ENCODE measurements at places on chromosomes 6 and 20. TPM values are rescaled to one million over a fixed set of nuclear protein-coding genes. Genes with fewer than 3 reads are reported as not detected.

The HSPA1L gene
- 0.55 TPM for polyA plus RNA-seq

The RBBP8NL gene
- polyA plus RNA-seq, result not detected

The PTCRA gene
- polyA plus RNA-seq, result 0.55 TPM

The SLC52A3 gene
- not detected for polyA plus RNA-seq

The IFNGR1 gene
- polyA plus RNA-seq, result 372 TPM

The KCNK15 gene
- polyA plus RNA-seq, result 0.03 TPM

The ENPP4 gene
- 1.1 TPM for polyA plus RNA-seq

The RHAG gene
- polyA plus RNA-seq, result not detected

The SLC26A8 gene
- 1.5 TPM for polyA plus RNA-seq

The CTCFL gene
- polyA plus RNA-seq, result not detected

The IL17F gene
- not detected for polyA plus RNA-seq

The MATN4 gene
- polyA plus RNA-seq, result not detected

The C6orf15 gene
- not detected for polyA plus RNA-seq

The CABLES2 gene
- polyA plus RNA-seq, result 4.0 TPM

The SH3BGRL2 gene
- 0.28 TPM for polyA plus RNA-seq

The MICAL1 gene
- polyA plus RNA-seq, result 7.5 TPM

The MYLK2 gene
- polyA plus RNA-seq, result not detected
